ENCODE measurements at places on chromosomes 2 and 18.

DNA sequence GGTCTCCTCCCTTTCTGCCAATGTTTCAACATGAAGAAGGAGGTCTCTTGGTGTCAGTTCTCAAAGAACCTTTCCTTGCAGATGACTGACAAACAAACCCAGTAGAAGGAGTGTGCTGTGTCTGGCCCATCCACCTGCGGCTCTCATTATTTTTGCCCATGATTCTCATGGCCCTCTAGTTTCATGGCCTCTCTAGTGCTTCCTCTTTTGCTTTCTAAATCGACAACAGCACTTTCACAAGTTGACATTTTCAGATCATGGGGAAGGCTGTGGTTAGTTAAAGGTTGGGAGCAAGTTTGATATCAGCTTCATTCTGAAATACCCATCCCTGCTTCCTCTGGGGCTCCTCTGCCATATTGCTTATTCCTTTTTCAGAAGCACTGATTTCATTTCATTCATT, 805.2 kb downstream of the SLC4A3 start:
- no peak for DNase-seq

DNA sequence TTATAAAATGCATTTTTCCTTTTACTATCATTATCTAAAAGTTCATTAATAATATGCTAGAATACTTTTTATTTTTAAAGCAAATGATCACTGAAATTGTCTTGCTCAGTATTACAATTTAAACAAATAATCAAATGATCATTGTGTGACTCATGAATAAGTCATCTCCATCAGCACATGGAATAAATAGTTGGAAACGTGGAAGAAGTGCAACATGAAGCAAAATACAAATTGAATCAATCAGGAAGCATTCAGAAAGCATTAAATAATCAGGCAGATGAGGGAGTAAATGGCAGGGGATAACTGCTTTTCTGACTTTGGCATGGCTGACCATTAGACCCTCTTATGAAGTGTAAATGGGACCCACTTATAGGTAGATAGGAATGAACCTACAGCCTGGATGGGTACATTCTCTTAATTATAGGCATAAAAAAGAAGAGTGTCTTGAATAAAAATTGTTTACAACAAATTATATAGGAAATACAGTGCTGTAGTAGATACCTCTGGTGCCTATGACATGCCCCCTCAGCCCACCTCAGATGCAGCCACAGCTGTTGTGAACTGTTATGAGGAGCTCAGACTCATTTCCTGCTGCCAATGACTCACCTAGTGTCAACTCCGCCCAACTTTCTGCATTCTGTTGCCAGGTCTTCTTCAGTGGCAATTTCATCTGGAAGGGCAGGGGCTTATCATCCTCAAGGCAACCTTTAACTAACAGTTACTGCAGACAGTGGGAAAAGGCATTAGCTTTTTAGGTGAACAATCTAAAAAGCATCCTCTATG, 936.0 kb downstream of the TRIB2 start:
- no peak for DNase-seq

GRCh38 chr2:85308896-85309555, 18.8 kb downstream of the TGOLN2 start:
- no peak for DNase-seq

DNA sequence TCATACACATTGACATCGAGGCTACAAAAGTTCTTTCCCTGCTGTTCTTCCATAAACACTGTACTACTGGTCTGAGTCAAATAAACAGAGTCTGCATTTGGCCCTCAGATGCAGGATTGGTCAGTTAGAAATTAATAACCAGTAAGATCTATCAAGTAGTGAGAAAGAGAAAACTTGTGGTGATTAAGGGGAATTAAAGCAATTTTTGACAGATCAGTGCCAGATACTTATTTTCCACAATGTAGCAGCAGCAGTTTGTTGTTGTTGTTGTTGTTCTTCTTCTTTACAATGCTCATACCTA, 85.0 kb downstream of the IKZF2 start:
- no peak for DNase-seq

GRCh38 chr2:239778042-239778851, 246.9 kb downstream of the NDUFA10 start:
- no peak for DNase-seq

- DNase-seq: no peak
Measured at GRCh38 chr2:146147448-146148012, 1627.6 kb upstream of the ZEB2 start.

- DNase-seq: no peak
Measured at GRCh38 chr18:49460976-49461601, 644 bp upstream of the DYM start.

GRCh38 chr2:219125886-219126270, 34.7 kb downstream of the NHEJ1 start:
- no peak for DNase-seq

- DNase-seq: no peak
Measured at GRCh38 chr2:26504002-26504401, 26.1 kb upstream of the OTOF start.

GRCh38 chr18:53819671-53820070, 404.8 kb downstream of the MBD2 start:
- DNase-seq: no peak

- DNase-seq: peak; percentile 88
Measured at GRCh38 chr2:226673314-226673723, 126.3 kb downstream of the IRS1 start.

DNA sequence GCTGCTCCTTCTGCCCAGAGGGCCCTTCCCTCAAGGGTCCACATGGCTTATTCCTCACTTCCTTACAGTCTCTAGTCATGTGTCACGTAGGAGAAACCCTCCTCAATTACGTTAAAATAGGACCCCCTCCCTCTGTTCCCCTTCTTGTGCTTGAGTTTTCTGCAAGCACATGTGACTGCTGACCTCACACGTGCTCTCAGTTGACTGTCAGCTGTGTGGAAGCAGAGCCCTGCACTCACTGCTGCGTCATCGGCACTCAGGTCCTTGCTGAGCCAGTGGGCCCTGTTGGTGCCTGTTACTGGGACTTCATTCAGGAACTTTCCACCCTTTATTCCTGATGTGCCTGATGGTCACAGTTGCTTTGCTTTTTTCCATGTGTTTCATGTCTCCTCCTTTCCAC, 11.1 kb downstream of the ATG16L1 start:
- DNase-seq: no peak

DNA sequence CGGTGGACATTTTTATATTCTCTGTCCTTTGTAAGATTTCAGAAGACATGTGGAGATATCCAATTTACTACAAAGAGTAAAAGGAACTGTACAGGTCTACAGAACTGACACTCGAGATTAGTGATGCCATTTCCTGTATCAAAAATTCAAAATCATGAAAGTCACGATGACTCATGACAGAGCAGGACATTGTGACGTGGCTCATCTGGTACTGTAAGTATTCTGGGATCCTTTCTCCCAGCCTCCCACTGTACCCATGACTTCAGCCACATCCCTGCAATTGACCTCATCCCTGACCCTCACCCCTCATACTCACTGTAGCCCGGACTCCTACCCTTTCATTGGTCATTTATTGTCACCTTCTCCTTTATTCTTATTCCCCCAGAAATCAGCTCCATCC, 736.5 kb downstream of the EPHA4 start:
- DNase-seq: no peak

- DNase-seq: no peak
Measured at GRCh38 chr2:68344031-68344430, 21.1 kb upstream of the PLEK start.

- DNase-seq: no peak
Measured at GRCh38 chr2:216017365-216017764, 4.0 kb upstream of the MREG start.

- DNase-seq: no peak
Measured at GRCh38 chr2:53220969-53221368, 546.6 kb upstream of the CHAC2 start.

DNA sequence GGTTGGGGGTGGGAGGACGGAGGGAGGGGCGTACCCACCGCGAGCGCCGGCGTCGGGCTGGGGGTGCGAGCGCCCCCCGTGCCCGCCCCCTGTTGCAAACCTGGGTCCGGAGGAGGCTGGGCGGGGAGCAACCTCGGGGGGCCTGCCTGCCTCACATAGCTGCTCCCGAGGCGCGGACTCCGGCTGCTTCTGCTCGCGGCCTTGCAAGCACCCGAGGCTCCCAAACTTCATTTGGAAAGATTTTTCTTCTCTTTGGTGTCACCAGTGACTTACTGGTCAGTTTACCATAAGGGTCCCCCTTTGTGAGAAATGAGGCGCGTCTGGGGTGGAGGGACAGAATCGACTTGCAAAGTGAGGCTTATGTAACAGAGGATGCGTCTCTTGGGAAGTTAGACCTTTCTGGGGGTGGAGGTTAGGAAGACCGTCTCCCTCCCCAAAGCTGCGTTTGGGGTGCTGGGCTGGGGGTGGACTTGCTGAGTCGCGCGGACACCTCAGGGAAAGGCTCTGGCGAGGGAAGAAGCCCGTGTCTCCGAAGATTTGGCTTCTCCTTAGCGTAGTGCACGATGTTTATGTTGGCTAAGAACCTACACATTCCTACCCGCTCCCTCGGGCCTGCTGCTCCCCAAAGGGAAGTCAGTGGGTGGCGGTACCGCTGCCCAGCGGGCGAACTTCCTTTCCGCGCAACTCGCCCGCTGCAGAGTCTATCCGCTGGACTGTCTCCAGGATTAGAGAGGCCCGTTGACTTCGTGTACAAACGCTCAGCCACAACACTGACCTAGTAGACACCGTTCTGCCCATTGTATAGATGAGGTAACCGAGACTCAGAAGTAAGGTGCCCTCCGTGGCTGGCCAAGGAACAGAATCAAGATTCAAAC, 559 bp downstream of the TMEM37 start:
- no peak for DNase-seq

DNA sequence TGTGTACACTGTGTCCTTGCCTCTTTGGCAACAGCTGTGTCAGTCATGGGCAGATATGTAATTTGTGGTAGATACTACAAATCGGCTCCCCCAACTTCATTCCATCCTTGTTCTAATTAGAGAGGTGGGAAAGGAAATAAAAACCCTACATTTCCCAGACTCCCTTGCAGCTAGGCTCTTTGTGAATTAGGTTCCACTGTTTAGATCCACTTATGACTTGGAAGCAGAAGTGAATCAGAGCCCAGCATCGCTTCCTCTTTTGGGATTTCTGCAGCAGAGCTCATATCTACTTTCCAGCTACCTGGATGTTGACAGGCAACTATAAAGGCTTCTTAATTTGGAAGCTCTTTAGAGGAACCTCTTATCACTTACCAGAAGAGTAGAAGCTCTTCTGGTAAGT, 34.1 kb upstream of the NARS1 start:
- no peak for DNase-seq

GRCh38 chr2:10079266-10079869, 843 bp downstream of the CYS1 start:
- DNase-seq: no peak

DNA sequence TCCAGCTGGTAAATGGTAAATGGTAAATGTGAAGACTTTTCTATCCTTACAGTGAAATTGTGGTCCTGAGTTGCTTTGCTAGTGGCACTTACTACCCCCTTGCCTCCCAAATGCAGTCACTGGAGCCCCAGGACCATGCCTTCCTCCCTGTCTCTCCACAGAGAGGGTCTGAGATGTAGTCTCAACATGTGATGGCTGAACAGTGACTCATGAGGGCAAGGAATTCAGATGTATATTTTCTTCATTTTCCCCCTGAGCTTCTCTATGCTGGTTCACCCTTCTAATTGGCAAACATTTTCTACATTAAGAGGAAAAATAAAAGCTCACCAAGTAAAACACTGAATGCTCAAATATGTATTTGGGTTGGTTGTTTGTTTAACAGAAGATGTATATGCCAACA, 232.0 kb downstream of the SH3BP4 start:
- DNase-seq: no peak

DNA sequence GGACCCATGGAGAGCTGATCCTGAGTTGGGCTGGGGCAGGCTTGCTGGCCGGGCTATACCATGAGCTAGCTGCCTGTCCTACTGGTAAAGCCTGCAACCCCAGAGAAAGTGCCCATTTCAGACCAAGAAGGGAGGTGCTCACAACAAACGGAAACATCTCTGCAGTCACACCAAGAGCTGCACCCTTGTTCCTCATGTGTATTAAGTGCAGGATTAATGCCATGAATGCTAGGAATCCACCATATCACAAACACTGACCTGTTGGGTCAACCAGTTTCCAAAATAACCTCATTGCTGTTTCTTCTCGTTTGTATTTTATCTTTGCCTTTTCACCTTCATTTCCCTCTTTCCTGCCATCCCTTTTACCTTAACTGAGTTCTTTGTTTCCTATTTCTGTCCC, 69.9 kb downstream of the AFF3 start:
- no peak for DNase-seq

Data from SK-N-MC (cell line).